Breast epithelium (tissue), 4 donors: ENCODE measurements at places on chromosomes 5 and 9.

- DNase-seq = no peak
These were observed 1.7 kb upstream of the ALDH1B1 start for GRCh38 chr9:38390851-38391250.

DNA sequence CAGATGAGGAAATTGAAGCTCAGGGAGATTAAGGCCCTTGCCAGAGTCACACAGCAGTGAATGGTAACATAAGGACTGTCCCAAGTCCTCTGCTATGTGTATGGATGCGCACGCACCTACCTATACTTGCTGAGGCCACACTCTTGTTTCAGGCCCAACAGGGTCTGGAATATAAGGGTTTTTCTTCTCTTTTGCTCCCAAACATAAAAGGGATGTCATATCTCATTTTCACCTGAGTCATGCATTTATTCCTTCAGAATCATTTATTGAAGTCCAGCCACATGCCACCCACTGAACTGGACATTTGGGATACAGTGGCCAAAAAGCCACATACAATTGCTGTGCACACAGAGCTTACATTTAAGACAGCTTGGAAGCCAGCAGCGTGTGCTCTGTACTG, 92.0 kb downstream of the SH3TC2 start:
- DNase-seq = no peak

- no peak for DNase-seq
These were observed 55.0 kb downstream of the DCP2 start for GRCh38 chr5:113031557-113031956.

GRCh38 chr9:121652021-121652837, 795 bp downstream of the DAB2IP start:
- no peak for DNase-seq

DNA sequence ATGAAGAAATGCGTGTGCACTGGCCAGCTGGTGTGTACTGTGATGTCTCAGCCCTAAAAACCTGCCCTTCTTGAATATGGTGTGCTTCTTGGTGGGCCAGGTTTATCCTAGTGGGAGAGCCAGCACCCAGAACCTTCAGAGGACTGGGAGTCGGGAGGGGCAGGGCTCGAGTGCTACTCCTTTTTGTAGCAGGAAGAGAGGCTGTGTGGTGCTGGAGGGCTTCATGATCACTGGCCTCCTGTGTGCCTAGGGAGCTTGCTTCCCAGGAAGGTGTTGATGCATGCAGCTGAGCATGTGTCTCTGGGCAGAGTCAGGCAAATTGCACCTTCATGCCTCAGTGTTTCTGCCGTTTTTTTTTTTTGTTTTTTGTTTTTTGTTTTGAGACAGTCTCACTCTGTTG, 20.0 kb downstream of the PHF2 start:
- DNase-seq = no peak

GRCh38 chr9:29753638-29754037, 2180.4 kb upstream of the C9orf72 start:
- DNase-seq = no peak

GRCh38 chr5:172641359-172642050, 442 bp downstream of the NEURL1B start:
- DNase-seq = no peak

- no peak for DNase-seq
These were observed 1995.6 kb upstream of the CDH6 start for GRCh38 chr5:29197631-29198454.

- DNase-seq = no peak
These were observed 17.8 kb downstream of the NOTCH1 start for GRCh38 chr9:136527721-136528710.

DNA sequence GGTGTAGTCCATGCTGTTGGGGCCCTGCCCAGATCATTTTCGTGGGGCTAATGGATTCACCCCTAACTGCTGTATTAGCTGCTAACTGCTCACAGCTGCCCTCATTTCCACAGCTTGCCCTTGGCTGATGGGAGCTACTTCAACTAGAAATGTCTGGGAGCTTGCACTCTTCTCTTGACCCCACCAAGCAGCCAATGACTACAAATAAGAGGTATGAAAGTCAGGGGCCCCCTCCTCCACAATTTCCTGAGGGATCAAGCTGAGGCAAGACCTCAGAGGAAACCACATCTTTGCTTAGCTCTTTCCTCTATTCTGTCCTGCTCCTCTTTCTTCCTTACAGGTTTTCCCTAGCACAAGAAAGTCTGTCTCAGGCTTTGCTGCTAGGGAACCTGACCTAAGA, 397.5 kb downstream of the MLLT3 start:
- no peak for DNase-seq
